Stimulated activated CD8-positive, alpha-beta memory T cell treated with anti-CD3 and anti-CD28 coated beads, Interleukin-4, amount 100 ng/mL, for 1 hour (primary cell): ENCODE measurements at places on chromosomes 1 and 21.
A peak's percentile ranks its signal among the peaks of the same experiment; 100 is the strongest.

- DNase-seq = no peak
Observed at GRCh38 chr1:219126377-219126776, 47.3 kb upstream of the LYPLAL1 start.

- no peak for DNase-seq
Observed at GRCh38 chr21:44521928-44522752, 17.9 kb downstream of the KRTAP10-1 start.

DNA sequence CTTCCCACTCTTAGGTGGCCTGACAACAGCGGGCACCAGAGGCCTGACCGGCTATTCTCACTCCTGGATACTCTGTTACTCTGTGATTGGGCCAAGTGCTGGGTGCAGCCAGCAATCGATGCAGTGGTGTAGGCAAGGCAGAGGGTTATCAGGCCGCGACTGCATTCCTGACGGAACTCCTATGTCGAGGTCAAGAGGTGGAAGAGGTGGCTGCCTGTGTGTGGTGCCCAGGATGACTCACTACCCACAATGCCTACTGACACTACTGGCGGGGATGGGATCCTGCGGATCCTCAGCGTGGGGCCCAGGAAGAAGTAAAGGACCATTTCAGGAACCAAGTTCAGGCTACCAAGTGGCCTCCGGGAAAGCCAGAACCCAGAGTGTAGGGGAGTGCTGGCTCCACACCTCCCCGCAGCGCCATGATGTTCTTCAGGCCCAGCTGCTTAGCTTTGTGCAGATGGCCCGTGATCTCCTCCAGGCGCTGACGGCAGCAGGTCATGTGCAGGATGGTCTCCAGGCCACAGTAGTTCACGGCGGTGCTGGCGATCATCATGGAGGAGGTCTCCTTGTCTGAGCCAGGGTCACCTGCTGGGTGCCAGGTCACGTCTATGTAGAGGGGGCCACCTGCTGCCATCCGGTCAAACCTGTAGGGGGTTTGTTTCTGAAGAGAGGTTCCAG, 4.9 kb downstream of the MTHFR start:
- no peak for DNase-seq

DNA sequence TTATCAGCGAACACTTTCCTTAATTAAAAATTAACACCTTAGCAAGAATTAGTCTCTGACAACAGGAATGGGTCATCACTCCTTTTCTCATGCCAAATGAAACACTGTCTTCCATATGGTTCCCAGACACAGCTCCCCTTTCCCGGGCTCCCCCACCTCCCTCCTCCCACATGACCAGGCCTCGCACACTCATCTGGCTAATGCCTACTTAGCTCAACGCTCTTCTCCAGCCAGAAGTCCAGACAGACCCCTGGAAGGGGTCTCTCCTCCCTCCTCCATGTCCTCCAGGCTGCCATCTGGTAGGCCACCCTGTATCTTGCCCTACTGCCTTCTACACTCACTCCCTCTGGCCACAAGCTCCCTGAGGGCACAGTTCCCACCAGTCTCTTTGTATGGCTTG, 39.9 kb downstream of the KCNC4 start:
- no peak for DNase-seq

- no peak for DNase-seq
Observed at GRCh38 chr21:42837421-42838211, 41.7 kb downstream of the WDR4 start.

- no peak for DNase-seq
Observed at GRCh38 chr1:224919508-224919907, 10.0 kb upstream of the DNAH14 start.

GRCh38 chr1:117045644-117046043, 14.5 kb upstream of the TTF2 start:
- DNase-seq = no peak

DNA sequence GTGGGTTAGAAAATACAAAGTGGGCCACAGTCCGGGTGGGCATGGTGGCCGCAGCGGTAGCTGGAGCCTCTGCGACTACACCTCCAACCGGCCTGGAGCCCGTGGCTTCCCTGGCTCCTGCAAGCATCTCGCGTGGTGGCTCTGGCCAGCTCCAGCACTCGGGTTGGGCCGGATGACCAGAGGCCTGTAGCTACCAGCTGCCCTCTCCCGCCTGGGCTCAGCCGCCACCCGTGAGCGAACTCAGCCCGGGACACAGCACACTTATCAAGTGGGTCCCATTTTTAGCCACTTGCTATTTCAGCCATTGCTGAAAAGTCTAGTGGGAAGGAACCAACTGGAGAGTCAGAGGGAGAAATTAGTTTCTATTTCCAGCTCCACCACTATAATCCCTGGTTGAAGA, 107.7 kb upstream of the CACYBP start:
- no peak for DNase-seq

DNA sequence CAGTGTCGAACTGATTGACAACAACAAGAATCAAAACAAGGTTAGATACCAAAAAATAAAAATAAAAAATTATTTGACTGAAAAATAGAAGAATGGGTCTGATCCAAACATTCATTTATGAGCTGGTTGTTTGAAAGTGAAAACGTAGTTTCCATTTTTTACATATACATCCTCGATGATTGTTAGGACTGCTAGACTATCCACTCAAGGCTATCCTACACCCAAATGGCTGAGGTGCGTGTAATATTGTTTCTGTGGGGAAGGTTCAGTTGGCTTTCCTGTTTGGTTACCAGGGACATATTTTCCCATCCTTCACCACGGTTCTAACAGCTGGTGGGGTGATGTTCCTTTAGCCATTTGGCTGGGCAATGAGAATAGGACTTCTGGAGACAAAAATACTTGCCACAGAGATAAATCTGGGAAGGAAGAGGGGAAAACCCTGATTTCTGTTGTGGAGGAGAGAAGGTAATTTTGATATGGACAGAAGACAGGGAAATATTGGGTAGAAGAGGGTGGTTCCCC, 66.3 kb downstream of the MAP3K7CL start:
- DNase-seq = no peak

DNA sequence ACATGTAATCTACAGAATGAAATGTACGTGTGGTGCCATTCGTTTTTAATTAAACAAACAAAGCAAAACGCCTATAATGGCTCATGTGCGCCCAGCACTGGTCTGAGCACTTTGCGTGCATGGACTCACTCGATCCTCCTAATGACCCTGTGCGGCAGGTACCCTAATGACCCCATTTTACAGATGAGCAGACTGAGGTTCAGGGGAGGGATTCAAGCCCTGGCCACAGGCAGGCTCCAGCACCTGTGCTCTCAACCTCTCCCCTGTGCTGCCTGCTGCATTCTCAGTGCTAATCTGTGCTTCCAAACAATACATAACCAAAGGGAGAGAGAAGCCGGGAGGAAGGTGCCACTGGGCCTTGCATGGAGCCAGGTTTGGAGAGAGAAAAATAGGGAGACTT, 124.2 kb upstream of the ZBTB40 start:
- DNase-seq = no peak

DNA sequence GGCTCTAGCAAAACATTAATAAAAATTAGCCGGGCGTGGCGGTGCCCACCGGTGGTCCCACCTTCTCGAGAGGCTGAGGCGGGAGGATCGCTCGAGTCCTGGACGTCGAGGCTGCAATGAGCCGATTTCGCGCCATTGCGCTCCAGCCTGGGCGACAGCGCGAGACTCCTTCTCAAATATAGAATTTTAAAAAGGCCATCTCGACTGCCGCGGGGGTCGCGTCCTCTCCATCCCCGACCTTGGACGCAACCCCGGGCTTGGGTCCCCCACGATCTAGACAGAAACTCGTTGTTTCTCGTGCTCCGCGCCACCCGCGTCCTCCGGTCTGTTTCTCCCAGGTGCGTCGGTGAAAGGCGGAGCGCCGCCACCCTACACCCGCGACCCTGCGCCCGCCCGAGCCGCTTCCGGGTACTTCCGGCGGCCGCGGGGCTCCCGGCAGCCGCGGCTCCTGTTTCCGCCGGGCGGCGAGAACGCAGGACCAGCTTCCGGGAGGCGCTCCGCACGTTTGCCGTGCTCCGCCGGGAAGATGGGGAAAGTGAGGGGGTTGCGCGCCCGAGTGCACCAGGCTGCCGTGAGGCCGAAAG, at the start of gene SLX9:
TSS of gene SLX9 (plus strand) at position 498 of the 584 bp plus-strand sequence. CDS start at position 527, 29 bp downstream.
- peak; percentile 56 for DNase-seq

DNA sequence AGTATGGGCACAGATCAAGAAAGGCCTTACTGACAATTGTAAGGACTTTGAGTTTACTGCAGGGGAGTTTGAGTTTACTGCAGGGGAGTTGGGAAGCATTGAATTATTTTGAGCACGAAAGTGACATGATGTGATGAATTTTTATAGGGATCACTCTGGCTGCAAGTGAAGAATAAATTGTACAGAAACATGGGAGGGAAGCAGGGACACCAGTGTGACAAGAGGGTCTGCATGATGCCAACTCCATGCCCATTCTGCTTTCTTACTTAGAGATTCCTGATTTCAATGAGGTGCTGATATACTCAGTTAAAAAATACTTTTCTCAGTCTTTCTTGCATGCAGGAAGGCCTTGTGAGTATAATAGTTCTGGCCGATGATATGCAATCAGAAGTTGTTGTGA, 234.4 kb downstream of the CENPF start:
- no peak for DNase-seq

- no peak for DNase-seq
Observed at GRCh38 chr1:190068304-190068703, 409.4 kb downstream of the BRINP3 start.

GRCh38 chr1:156496211-156496761, 4.3 kb downstream of the MEF2D start:
- DNase-seq = no peak

DNA sequence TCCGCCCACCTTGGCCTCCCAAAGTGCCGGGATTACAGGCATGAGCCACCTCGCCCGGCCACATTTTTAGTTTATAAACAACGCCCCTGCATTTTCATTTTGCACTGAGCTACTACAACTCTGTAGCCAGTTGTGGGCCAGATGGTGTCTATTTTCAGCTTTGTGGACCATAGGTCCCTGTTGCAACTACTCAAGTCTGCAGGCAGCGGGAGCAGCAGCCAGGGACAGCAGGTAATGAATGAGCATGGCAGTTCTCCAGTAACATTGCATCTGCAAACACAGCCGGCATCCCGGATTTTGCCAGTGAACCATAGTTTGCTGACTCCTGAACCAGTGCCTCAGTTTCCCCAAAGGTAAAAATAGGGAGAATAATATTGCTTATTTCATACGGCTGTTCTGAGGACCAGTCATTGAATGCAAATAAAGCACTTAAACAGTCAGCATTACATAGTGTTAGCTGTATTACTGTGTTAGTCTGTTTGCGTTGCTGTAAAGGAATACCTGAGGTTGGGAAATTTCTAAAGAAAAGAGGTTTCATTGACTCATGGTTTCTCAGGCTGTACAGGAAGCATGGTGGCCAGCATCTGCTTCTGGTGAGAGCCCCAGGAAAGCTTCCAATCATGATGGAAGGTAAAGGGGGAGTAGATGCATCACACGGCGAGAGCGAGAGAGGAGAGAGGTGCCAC, 65.5 kb upstream of the SLC45A1 start:
- no peak for DNase-seq

- DNase-seq = no peak
Observed at GRCh38 chr1:157971769-157972168, 21.7 kb upstream of the KIRREL1 start.

GRCh38 chr21:14750041-14750440, 203.9 kb upstream of the SAMSN1 start:
- no peak for DNase-seq
